ENCODE measurements at places on chromosomes 1 and 21.

GRCh38 chr1:34754964-34755637 is at the start of gene GJB5:
Gene GJB5, plus strand, starts transcription at chr1:34755047. Its CDS starts 2,284 bp downstream, at chr1:34757331.
- DNase-seq: no peak

DNA sequence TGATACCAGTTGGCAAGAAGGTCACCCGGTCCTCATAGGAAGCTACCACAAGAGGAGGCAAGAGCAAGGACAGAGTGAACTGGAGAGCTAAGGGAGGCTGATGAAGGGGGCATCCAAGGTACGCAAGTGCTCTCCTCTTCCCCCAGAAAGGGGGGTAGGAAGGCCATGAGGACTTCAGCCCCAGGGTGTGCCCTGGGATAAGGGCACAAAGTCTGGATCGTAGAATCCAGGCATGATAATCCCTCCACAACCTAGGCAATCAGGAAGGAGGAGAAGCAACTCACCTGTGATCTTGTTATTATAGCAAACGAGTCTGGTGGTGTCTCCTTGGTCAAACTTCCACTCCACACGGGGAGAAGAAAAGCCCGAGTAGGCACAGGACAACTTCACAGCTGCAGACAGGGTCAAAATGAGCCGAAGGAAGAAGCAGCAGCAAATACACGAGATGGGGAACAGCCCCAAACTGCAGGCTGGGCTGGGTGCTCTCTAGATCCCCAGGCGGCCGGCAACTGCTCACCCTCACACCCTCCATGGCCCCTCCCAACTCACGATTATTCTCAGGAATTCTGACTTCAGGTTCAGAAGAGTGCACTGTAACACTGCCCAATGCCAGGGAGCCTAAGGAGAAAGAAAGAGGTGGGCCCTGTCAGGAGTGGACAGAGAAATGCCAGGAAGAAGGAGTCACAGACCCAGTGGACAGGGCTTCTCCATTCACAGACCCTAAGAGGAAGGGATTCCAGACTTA is 20.0 kb downstream of the F11R start:
- no peak for DNase-seq

- DNase-seq: no peak
These were observed 18.0 kb upstream of the KPRP start for GRCh38 chr1:152739841-152740240.

DNA sequence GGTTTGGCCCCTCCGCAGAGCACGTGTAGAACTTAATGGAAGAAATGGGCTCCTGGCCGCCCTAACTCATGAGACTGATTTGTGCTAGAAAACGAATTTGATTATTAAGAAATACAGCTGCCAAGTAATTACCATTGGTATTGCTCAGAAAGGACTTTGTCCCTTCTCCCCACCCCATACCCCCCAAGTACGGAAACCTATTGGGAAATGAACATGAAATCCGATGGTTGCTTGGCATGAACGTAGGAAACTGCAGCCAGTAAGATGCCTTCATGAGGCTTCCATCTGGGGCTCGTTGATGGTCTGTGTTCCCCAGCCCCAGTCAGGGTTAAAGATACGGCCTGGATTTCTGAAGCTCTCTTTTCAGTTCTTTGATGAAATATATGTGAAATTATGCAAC is 21.4 kb downstream of the PER3 start:
- no peak for DNase-seq

- no peak for DNase-seq
These were observed 436.4 kb upstream of the PKN2 start for GRCh38 chr1:88247666-88248065.

GRCh38 chr1:220680085-220680687 is 10.0 kb upstream of the C1orf115 start:
- DNase-seq: no peak

DNA sequence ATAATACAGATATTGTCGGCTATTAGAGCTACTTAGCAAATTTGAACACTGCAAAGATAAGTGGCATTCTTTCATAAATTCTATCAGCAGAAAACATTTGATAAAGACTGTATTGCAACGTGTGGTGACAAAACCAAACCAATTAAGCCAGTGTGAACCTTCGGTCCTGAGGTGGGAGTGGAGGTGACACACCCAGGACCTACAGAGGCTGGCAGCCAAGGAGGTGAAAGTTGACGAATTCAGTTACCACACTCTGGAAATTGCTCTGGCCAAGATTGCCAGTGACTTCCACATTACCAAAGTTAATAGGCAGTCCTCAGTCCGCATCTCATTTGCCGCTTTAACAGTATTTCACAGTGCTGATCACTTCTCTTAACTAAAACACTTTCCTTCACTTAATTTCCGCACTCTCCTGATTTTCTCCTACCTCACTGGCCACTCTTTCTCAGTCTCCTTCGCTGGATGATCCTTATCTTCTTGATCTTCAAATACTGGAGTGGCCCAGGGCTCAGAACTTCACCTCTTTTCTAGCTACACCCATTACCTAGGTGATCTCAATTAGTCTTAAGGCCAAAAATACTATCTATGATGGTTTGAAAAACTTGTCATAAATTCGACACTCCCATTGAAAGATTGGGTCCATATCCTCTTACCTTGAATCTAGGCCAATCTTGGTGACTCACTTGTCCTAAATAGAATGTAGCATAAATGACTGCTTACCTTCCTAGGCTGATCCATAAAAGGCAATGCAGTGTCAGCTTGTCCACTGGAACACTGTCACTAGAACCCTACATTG is 5.1 kb upstream of the CDC42BPA start:
- no peak for DNase-seq

GRCh38 chr1:27330786-27331185 is 8.8 kb downstream of the TMEM222 start:
- DNase-seq: no peak

DNA sequence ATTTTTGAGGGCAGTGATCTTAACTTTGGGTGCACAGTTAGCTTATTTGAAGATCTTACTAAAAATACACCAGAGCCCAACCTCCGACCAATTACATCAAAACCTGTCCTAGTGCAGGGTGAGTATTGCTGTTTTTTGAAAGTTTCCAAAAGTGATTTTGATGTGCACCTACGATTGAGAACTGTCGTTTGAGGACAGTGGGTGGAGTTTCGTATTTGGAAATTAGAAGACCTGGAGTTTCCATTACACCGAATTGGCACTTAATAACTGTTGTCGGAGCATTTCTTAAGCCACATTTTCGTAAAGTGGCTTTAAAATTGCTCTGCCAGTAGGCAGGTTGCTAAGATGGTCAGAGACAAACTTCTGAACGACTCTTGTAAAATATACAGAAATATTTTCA is 1.1 kb downstream of the SOD1 start:
- no peak for DNase-seq

DNA sequence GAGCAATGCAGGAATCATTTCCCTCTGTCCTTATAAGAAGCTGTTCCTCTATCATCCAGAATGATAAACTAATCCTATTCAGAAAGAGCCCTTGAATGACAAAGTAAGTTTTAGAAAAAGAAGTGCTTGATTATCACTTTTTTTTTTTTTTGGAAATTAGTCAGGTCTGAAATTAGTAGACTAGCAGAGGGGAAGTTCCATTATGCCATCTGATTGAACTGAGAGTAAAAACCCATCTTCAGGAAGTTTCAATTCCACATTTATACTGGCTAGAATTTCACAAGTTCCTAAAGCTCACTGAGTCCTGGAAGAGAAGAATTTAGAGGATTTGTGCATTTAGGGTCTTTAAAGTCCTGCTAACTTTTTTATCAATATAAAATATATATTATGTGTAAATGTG is 128.8 kb upstream of the COA6 start:
- no peak for DNase-seq

- no peak for DNase-seq
These were observed 122.8 kb upstream of the USP24 start for GRCh38 chr1:55337801-55338447.

DNA sequence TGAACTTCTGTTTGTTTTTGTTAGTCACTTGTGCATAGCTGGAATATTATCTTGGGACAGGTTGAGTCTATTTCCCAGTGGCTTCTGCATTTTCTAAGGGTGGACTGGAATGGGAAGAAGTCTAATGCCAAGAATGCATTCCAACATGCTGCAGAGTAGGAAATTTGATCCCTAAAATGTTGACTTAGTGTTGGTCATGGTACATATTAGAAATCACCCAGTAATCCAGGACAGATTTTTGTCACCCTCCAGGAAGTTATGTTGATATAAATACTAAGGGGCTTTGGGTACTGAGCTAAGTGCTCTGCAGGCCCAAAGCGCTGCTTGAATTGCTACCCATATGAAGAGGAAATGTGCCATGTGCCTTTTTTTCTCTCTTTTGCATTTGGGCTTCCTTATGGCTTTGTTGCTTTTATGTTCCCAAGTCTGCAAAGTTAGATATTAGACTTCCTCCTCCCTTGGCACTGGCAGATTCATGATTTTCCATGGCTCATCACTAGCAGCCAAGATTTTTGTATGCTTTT is 10.0 kb downstream of the ARID1A start:
- DNase-seq: no peak

DNA sequence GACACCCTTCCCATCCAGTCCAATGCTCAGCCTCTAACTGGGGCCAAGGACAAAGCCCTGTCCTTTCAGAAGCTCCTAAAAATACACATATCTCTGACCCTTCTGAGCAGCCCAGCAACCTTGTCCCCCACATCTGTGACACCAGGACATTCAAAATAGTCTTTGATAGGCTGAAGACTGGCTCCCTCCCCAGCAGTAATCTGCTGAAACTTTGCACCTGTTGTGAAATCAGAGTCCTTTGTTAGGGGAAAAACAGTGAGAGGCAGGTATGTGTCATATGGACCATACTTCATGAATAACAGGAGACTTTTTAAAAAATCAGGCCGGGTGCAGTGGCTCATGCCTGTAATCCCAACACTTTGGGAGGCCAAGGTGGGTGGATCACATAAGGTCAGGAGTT is 82.4 kb upstream of the VAMP3 start:
- DNase-seq: no peak

DNA sequence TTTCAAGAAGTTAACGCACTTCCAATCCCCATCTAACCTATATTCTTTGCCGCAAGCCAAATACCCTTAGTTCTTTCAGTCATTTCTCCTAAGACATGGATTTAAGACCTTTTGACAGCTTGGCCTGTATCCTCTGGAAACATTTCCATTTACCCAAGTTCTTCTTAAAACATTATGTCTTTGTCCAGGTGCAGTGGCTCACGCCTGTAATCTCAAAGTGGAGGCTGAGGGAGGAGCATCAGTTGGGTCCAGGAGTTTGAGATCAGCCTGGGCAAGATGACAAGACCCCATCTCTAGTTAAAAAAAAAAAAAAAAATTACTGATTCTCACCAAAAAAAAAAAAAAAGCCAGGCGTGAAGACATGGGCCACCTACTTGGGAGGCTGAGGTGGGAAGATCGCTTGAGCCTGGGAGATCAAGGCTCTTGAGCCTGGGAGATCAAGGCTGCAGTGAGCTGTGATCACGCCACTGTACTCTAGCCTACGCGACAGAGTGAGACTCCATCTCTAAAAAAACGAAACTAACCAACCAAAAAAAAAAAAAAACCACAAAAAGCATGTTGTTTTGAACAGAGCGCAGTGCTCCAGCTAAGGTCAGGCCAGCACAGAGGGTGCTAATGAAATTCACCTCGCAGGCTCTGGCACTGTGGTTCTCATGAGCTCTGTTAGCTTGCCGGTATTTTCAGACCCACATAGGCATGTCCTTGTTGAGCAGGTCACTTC is 36.0 kb downstream of the NUAK2 start:
- no peak for DNase-seq

GRCh38 chr1:28028873-28029654 is 59.3 kb downstream of the EYA3 start:
- DNase-seq: no peak

GRCh38 chr1:68377098-68377497 is 72.7 kb downstream of the RPE65 start:
- DNase-seq: no peak

DNA sequence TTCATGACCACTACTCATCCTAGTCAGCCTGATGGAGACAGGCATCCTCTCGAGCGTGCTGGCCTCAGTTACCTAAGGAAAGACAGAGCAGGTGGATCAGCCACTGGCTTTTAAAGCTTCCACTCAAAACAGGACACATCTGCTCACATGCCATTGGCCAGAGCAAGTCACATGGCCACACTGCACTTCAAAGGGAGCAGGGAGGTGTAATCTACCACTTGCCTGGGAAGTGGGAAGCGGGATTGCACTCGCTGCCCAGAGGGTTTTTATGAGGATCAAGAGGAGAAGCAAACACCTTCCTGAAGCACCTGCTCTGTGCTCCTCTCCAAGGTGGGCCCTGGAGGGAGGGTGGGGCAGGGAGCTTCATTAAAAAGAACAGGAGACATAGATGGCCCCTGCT is 108.0 kb downstream of the TAS1R2 start:
- DNase-seq: no peak

All from stimulated activated CD4-positive, alpha-beta T cell treated with anti-CD3 and anti-CD28 coated beads, Interleukin-15, amount 100 ng/mL, for 1 hour (primary cell).